ENCODE measurements at places on chromosomes 3 and 15.

GRCh38 chr15:76340198-76340802 lies 3.7 kb downstream of the ISL2 start:
- peak; percentile 58 for DNase-seq

DNA sequence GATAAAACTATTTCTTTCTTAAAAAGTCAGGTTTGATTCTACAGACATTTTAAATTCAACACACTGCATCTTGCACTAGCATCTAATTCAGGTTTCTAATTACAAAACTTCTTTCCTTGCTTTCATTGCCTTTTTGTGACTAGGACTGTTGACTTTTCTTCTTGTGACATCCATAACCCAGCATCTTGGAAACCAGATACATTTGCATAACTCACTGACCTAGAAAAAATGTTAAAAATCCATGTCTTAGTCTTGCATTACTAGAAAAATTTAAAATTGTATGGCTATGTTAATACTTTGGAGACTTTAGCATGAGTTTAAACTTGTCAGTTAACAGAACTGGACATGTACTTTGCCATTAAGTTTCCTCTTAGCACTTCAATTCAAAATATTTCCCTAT lies 72.7 kb downstream of the DTWD1 start:
- DNase-seq: no peak

GRCh38 chr15:83565553-83566159 lies 88.3 kb upstream of the ADAMTSL3 start:
- peak; percentile 57 for DNase-seq

DNA sequence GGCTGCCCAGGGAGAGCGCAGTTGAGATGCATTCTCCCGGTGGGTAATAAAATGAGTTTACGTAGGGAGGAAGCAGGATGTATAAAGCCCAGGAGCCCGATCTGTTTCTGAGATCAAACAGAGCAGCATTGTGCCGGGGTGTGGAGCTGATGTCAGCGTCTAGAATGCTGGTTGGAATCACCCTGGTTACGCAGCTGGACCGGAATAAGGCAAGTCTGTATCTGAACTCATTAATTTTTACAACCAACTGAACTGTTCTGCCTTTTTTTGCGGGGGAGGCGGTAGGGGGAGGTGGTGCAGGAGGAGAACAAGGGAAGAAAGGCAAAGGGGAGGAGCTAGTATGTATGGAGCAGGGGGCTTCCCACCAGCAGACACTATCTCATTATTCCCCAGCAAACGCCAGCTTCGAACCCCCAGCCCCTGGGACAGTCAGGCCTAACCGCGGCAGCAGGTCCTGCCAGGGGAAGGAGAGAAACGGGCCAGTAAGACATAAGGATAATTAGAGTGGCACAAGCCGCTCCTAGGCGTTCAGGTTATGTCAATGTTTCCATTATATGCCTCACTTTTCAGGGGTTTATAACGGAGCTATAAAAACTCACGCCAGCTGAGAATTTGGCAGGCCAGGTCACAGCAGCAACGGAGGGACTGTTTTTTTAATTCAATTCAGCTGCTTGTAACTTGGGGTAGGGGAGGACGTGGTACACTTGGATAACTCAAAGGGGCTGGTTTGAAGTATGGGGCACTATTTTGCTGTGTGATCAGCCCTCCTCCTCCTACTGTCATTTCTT lies 175.3 kb upstream of the HES1 start:
- peak; percentile 70 for DNase-seq

DNA sequence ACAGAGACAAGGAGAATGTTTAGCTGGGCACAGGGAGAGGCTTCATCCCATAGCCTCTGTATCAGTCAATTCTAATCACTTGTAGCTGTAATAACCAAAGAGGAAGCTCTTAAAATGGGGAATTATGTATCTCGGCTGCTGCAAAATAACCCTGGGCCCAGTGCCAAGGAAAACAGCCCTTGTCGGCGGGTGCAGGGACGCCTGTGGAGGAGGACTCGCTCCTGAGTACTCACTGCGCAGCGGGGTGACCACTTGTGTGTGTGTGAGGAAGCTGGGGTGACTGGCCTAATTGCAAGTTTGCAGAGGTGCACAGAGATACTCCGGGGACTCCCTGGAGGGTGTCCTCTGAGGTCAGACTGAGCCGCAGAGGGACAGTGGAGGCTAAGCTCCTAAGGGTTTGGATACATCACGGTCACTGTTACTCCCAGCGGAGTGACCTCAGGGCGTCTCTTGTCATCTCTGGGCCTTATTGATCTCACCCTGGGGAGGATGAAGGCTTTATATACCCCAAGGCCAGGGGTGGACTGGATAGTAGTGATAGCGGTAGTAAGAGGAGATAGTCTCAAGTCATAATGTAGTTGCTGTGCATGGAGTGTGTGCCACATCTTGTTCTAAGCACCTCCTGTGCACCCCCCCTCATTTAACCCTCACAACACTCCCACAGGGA lies 37.2 kb downstream of the SLC6A6 start:
- no peak for DNase-seq

- no peak for DNase-seq
Measured at GRCh38 chr15:66216806-66217205, 36.7 kb downstream of the MEGF11 start.

DNA sequence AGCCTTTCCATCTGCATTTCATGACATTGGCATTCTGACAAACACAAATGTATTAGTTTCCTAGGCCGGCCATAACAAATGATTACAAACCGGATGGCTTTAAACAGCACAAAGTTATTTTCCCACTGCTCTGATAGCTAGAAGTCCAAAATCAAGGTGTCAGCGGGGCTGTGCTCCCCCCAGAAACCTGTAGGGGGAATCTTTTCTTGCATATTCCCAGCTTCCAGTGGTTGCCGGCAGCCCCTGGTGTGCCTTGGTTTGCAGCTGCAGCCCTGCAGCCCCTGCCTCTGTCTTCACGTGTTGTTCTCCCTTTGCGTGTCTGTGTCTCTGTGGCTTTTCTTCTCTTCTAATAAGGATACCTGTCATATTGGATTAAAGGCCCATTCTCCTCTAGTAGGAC lies 79.0 kb upstream of the CDV3 start:
- peak; percentile 13 for DNase-seq

DNA sequence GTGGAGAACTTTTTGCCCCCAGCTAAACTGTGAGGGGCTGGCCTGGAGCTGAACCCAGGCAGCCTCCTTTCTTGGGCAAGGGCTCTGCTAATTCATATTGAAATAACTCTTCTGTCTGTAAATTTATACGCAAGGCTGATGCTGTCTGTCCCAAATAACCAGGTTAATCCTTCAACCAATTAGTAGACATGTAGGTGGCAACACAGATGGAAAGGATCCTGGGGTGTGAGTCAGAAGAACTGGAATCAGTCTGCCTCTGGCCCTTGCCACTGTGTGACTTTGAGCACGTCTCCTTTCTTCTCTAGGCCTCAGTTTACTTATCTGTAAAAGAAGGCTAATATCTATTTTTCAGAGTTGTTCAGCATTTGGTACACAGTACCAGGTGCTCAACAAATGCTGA lies 48.3 kb upstream of the IREB2 start:
- DNase-seq: no peak

DNA sequence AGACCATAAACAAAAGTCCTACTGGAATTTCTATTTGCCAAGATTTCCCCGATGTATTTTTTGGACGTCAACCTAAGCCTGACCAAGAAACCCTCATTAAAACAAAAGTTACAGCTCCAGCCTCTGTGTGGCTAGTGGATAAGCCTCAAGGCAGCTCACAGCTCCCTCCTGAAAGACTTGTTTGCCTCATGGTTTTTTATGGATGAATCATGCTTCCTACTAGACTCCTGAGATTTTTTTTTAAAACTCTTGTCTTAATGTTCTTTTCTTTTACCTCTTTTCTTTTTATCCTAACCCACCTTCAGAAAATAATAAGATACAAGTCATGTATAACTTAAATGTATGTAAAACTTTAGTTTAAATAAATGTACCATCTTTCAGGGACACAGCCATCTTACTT lies 52.4 kb downstream of the SUCNR1 start:
- peak; percentile 89 for DNase-seq

GRCh38 chr3:186079925-186080324 lies 29.0 kb downstream of the ETV5 start:
- no peak for DNase-seq

- no peak for DNase-seq
Measured at GRCh38 chr3:158766364-158766763, 34.1 kb upstream of the RARRES1 start.

DNA sequence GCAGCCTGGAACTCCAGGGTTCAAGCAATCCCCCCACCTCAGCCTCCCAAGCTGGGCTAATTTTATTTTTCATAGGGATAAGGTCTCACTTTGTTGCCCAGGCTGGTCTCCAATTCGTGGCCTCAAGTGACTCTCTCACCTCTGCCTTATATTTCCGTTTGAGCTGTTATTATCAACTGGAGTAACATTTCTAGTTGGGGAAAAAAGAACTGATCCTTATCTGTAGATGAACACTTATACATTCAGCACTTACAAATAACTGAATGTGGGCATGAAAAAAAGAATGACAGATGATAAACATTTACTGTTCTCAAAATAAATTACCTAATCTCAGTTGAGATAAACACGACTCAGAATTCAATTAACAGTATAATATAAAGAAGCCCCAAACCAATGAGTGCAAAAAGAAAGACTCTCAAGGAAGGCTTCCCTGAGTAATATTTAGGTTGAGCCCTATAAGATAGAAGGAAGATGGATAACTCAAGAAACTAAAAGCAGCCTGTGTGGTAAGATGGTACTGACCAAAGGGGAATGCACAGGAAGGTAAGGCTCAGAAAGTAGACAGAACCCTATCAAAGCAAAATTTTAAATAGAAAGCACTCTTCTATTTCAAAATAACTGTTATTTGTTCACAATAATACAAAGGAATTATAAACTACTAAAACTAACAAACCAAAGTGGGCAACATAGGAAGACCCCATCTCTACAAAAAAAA lies 11.8 kb downstream of the UBE3A start:
- DNase-seq: no peak

DNA sequence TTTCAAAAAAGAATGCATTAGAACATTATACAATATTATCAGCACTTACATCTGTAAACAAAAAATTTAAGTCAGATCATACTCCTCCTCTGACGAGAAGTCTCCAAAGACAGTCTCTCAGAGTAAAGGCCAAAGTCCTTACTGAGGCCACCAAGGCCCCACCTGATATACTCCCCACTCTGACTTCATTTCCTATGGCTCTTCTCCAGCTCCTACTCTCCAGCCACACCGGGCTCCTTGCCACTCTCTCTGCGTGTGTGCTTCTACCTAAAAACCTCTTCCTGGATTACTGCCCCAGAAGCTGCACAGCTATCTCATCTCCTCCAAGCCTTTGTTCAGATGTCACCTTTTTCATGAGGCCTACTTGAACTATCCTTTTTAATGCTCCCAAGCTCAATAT lies 5.0 kb downstream of the DCP1A start:
- peak; percentile 20 for DNase-seq

GRCh38 chr3:141111364-141112155 lies 60.4 kb downstream of the SPSB4 start:
- no peak for DNase-seq

DNA sequence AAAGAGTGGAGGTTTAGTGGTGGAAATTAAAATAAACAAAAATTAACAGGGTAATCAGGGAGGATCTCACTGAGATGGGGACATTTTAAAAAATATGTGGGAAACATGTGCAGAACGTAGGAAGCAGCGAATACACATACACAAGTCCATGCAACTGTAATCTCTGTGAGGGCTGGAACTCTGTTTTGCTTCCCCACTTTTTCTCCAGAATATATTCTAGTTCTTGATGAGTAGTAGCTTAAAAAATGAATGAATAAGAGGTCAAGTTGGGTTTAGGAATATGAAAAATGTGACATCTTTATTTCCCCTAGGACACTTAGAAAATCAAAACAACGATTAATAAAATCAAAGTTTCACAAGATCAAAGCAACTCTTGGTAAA lies 312.2 kb upstream of the ZNF717 start:
- no peak for DNase-seq

DNA sequence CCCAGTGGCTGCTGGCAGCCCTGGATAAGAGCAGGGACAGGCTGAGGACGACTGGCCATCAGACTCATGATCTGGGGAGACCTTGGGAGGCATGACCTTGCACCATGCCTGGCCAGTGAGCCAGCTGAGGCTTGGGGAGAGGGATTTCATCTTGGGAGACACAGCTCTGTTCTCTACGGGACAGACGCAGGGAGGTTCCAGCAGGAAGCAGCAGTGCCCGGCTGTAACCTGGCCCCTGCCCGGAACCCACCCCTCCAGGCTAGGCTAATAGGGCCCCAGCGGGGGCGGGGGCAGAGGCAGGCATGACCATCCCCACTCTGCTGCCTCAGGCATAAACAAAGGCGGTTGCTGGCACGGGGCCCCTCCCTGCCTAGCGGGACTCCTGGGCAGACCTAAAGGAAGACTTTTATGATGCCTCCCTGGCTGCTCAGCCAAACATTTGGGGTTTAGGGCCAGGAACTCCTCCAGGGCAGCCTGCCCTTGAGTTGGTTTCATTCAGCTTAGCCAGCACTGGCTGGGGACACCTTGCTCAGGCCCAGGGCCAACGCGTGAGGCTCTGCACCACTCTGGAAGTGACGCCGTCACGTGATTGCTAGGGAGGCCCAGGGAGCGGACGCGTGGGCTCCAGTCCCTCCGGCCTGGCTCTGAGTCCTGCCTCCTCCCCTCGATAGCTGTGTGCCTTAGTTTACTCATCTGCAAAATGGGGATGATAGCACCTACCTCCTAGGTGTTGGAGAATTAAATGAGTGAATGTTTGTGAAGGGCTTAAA lies 27.6 kb downstream of the HDAC11 start:
- peak; percentile 63 for DNase-seq

DNA sequence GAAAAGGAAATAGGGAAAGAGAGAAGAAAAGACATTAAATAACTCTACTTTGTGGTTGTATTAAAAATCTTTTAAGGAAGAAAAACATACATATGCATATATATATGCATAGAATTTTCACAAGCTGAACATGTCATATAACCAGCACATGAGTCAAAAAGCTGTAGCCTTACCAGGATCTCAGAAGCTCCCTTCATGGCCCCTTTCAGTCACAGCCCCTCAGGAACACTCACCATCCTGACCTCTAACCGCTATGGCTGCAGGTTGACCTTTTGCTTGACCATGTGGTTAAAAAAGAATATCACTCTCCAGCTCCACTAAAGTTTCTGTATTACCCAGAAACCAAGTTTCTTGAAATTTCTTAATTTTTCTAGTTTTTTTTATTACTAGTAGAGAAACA lies 103.4 kb downstream of the CHST2 start:
- DNase-seq: no peak

GRCh38 chr15:74438721-74439316 lies 5.1 kb upstream of the SEMA7A start:
- peak; percentile 89 for DNase-seq

- DNase-seq: peak; percentile 66
Measured at GRCh38 chr3:123559040-123559861, 25.6 kb downstream of the HACD2 start.

GRCh38 chr3:141388823-141389621 lies 20.7 kb downstream of the ZBTB38 start:
- no peak for DNase-seq

DNA sequence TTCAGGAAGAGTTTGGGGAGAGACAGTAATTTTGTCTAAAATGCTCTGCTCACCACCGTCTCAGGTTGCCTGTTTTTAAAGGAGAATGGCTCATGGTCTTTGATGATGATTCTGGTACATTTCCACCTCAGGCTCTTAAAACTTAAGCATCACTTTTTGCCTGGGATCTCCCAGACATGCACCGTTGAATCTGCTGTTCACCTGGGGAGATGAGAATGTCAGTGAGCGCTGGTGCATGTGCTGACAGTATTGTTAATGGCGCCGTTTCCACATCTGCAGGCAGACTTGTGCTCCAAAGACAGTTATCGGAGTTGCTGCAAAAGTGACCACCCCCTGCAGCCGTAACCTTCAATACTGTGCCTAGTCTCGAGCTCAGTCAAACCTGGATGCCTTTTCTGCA lies 219.0 kb upstream of the TPM1 start:
- no peak for DNase-seq

GRCh38 chr3:107745354-107745753 lies 222.6 kb downstream of the BBX start:
- DNase-seq: no peak
